ENCODE measurements at places on chromosomes 6 and 20.

DNA sequence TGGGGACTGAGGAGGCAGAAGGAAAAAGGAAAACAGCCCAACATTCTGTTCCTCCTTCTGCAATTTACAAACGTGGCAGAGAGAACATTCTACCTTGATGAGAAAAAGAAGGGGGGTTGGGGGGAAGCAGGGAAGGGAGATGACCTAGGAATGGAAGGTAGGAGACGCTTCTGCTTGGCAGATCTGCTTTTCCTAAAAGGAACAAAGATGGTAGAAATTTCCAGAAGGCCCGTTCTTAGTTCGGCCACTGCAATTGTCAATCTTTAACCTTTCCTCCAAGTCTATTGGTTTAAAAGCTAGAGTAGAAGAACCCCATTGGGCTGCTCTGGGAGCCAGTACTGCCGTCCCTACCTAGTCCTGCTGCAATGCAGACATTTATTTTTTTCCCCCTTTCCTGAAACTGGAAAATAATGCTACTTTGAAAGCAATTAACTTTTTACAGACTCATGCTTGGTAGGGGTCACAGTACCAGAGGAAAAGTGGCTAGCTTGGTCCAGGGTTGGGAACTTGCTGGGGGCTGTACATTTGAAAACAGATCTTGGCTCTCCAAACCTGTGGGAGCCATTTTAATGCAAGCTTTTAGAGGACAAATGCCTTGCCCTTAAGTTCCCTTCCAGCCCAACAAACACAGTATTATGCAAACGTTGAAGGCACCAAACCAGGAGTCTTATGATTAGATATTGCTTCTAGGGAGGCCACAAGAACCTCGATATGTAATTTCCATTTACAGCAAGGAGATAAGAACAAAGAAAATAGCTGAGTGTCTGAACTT, 2.6 kb downstream of the ZMYND8 start:
- no peak for DNase-seq

GRCh38 chr20:21509079-21509596, 4.7 kb downstream of the NKX2-2 start:
- no peak for DNase-seq

- no peak for DNase-seq
Measured at GRCh38 chr20:22456109-22456508, 128.3 kb downstream of the FOXA2 start.

- DNase-seq, result no peak
Measured at GRCh38 chr6:96468681-96469224, 52.9 kb upstream of the UFL1 start.

DNA sequence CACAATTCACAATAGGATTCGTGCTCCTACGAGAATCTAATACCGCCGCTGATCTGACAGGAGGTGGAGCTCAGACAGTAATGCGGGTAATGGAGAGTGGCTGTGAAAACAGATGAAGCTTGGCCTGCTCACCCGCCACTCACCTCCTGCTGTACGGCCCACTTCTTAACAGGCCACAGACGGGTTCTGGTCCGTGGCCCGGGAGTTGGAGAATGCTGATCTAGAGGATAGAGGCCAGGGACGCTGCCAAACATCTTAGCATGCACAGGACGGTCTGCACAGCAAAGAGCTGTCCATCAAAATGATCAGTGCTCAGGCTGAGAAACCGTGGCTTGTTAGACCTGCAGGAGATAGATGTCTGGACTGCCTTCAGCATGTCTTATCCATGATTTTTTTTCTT, 186.4 kb downstream of the SASH1 start:
- DNase-seq, result no peak

- DNase-seq, result no peak
Measured at GRCh38 chr20:40583636-40584035, 105.4 kb downstream of the MAFB start.

DNA sequence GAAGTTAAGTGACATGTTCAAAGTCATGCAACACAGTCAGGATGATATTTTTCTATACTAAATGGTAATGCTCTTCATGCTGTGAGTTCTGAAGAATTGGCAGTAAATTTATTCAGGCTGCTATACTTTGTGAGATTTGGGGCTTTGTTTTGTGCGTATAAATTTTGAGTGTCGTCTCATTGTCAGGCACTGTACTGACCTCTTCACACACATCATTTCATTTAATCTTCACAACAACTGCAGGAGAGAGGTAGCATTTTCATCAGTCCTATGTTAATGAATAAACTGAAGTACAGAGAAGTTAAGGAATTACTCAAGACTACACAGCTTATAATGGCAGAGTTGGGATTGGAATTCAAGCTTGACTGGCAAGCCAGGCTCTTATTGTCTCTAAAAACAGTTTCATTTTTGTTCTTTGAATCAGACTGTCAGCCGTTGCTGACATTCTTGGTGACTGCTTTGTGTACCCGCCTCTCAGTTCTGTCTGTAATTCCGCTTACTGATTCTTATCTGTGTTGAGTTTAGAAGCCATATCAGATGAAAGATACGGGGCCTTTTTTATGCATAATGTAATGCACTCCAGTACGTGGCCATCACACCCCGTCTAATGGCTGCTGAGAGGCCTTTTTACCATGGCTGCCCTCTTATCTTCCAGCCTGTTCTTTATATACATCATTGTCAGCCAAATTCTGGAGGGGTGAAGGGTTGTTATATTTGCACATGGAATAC, 274.9 kb downstream of the UTRN start:
- no peak for DNase-seq

GRCh38 chr6:38157905-38158304, 338.4 kb downstream of the ZFAND3 start:
- DNase-seq, result no peak

GRCh38 chr6:125454351-125454750, 152.6 kb upstream of the HDDC2 start:
- DNase-seq, result no peak

- peak; percentile 17 for DNase-seq
Measured at GRCh38 chr20:17083738-17084137, 143.1 kb upstream of the PCSK2 start.

GRCh38 chr20:1308067-1308701, 20.8 kb downstream of the SDCBP2 start:
- DNase-seq, result no peak

GRCh38 chr6:14673201-14673600, 555.6 kb downstream of the CD83 start:
- no peak for DNase-seq

DNA sequence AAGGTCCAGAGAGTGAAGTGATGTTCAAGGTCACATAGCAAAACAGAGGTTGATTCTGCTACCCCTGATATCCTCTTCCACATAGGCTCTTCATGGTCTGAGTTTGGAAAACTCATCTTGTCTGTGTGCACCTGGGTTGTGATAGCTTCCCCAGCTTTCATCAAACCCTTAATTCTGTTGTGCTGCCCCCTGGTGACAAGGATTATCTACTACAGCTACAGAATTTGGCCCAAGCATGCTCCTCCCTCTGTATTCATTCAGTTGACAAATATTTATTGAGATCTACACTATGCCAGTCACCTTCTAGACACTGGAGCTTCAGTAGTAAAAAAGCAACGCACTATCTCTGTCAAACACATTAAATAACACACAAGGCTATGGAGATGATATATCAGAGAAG, 50.4 kb downstream of the SMPDL3A start:
- peak; percentile 52 for DNase-seq

- DNase-seq, result no peak
Measured at GRCh38 chr20:40690836-40691565, 2.0 kb upstream of the MAFB start.

DNA sequence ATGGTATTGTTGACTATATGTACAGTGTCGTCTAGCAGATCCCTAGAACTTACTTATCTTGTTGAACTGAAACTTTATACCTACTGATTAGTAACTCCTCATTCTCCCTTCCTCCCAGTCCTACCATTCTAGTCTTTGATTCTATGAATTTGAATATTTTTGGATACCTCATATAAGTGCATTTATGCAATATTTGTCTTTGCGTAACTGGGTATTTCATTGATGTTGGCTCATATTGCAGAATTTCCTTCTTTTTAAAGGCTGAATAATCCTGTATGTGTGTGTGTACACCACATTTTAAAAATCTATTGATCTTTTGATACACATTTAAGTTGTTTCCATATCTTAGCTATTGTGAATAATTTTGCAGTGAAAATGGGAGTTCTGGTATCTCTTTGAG, 119.9 kb downstream of the SOX4 start:
- DNase-seq, result no peak

DNA sequence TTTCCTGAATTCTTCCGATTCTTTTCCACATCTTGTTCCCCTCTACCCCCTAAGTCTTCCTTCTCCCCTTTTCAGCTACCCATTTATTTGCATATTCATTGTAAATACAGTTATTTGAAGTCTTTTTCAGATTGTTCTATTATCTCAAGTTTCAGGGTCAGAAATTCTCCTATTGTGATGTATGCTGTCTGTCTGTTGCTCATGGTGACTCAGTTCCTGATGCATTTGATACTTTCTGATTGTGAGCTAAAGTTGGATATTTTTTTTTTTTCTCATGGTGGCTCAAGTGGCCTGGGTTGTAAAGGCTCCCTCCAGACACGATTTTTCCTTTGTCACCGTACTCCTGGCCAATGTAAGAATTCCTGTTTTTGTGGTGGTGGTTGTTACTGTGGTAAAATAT, 4.9 kb upstream of the PI16 start:
- no peak for DNase-seq

DNA sequence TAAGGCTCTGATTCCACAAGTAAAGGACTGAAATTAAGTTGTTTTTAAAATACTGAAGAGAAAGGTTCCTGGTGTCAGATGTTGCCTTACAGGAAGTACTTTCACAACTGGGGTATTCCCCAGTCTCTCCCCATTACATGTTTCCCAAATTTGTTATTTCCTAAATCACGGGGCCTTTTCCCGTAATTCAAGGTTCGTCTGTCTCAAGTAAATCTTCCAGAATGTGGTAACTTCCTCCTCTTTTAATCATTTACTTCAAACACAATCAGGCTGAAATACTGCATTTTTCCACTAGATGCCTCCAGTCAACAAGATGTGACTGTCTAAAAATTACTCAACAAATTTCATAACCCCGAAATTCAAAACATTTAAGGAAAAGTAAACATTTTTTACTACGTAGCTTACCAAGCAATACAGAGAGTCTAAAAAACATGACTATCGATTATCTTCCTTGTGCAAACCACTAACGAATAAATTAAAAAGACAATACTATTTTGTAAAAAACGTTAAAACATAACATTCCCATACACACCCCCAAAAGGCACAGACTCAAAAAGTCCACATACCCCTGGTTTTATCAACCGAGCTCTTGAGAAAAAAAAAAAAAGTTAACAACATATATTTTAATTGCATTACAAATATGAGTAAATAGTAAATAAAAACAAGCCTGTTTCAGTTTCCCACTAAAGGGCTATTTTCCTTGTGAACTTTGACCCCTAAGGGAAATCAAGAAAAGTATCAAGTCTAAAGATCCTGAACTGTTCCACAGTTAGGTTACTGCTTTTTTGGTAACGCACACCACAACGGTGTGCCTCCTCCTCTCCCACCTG, 1.7 kb downstream of the SOD2 start:
- DNase-seq, result peak; percentile 56

- no peak for DNase-seq
Measured at GRCh38 chr6:169370666-169371343, 117.2 kb upstream of the THBS2 start.

GRCh38 chr20:3652221-3652620, 11.0 kb downstream of the GFRA4 start:
- no peak for DNase-seq

- peak; percentile 86 for DNase-seq
Measured at GRCh38 chr20:33401184-33401920, at the start of gene CDK5RAP1. Gene CDK5RAP1, minus strand, starts transcription at chr20:33401519. Its CDS starts 4,455 bp downstream, at chr20:33397064.

DNA sequence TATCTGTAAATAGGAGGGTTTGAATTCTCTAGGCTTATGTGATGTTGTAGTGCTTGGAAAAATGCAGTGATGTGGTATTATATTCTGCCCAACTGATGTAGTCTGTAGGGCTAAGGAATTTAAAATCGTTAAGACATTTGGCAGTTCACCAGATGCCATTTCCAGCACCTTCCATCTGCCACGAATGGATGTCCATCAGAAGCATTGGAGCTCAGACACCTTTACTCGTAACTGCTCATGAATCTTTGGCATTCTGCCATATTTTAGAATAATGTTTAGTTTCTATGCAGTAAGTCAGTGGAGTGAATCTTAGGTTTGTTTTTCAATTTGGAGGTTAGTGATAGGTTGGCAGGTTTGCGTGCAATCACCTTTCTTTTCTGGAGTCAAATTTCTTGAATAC, 2.4 kb upstream of the SYTL3 start:
- DNase-seq, result no peak

- no peak for DNase-seq
Measured at GRCh38 chr6:52545406-52546119, 31.3 kb downstream of the TRAM2 start.

DNA sequence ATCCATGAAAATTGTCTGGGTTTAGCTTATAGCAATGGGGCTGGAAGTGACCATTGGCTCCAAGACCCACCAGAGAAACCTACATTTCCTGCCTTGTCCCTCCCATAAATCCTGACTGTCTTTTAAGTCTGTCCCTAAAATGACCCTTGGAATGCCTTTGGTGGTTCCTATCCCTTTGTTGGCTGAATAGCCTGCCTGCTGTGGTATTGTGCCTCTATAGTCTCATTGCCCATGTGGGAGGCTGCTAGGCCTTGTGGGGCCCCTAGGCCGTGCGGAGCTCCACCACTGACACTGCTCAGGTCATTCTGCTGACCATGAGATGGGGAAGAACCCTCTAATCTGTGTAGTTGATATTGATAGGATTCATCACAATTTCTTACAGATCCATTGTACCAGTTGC, 43.3 kb downstream of the SCP2D1 start:
- no peak for DNase-seq

DNA sequence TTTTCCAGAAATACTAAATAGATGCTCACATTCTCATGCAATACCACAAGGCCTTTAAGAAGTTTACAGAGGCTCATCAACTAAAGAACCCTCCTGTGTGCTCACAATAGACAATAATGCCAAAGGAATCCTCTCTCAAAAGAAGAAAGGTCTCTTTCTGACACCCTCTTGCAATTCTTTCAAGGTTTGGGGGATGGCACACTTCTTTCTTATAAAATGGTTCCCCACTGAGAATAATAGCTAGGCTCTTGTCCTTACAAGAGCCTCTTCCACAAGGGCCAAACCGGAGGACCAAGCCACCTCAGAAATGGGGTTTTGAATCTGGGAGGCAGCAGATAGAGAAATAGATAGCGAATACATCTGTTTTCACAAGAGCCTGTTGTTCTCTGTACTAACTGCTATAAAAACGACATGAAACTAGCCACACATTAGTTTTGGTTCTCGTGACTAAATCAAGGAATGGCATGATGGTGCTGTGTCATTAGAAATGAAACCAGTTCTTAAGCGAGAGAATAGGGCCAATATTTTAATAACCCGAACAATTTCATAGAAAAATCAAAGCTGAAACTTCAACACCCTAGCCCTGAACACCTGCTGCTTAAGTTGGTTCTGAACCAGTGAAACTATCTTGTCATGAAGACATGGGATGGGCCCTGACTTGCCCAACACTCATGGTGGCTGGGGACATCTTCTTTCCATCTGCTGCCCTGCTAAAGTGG, 81.1 kb downstream of the PRDM1 start:
- no peak for DNase-seq

GRCh38 chr6:579339-579738, 77.6 kb downstream of the HUS1B start:
- DNase-seq, result peak; percentile 15

All from NCI-H460 (cell line).